Mononuclear cell (primary cell): ENCODE measurements at places on chromosomes 16 and 17. TPM values are rescaled to one million over a fixed set of nuclear protein-coding genes. Genes with fewer than 3 reads are reported as not detected.

CCL13 gene
- total RNA-seq: not detected

CX3CL1 gene
- not detected for total RNA-seq

PRSS33 gene
- total RNA-seq: not detected

C17orf100 gene
- total RNA-seq: 0.63 TPM
